Stimulated activated CD4-positive, alpha-beta T cell treated with anti-CD3 and anti-CD28 coated beads, Interleukin-1b, Interleukin-23, amount 100 ng/mL, for 4 hours (primary cell): ENCODE measurements at places on chromosomes 6 and 20.

DNA sequence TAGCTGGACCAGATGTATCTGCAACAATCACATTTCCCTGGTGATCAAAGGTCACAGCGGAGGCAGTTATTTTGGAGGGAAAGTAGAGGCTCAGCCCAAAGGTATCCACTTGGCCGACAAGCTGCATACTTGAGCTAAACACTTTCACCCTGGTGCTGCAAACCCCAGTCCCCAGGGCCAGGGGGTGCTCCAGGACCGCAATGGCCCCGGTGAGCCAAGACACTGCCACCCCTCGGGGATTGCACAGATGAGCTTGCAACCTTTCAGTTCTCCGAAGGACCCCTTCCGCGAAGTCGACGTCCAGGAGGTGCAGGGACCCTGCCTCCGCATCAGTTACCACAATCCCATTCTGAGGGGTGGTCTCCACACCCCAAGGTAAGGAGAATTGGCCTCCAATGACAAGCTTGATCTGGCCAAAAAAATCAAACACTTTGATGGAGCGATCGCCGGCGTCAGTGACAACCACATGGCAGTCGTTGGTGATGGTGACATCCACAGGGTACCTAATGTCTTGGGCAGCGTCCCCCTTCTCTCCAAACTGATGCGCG lies 823 bp downstream of the NHLRC1 start:
- DNase-seq, result no peak

DNA sequence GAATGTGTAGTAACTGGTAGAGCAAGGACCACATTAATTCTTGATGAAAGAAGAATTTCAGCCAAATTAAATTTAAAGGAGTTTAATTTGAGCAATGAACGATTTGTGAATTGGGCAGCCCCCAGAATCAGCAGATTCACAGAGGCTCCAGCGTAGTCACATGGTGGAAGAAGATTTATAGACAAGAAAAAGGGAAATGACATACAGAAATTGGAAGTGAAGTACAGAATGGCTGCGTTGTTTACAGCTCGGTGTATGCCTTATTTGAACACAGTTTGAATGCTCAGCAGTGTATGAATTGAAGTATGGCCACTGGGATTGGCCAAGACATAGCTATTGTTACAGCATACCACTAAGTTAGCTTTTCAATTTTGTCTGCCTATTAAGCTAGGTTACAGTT lies 173.6 kb upstream of the ARG1 start:
- no peak for DNase-seq

DNA sequence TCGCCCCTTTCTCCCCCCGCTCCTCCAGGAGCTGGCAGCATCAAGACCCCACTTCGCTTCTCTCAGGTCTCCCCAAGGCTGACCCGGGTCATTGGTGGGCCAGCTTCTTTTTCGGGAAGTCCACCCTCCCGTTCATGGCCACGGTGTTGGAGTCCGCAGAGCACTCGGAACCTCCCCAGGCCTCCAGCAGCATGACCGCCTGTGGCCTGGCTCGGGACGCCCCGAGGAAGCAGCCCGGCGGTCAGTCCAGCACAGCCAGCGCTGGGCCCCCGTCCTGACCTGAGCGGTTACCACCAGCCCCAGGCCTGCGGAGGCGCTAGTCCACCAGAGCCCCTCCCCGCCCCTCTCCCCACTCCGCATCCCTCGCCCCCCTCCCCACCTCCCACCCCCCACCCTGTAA lies 1.0 kb downstream of the PPDPF start:
- no peak for DNase-seq

GRCh38 chr20:51517839-51518238 lies 24.7 kb downstream of the NFATC2 start:
- no peak for DNase-seq

DNA sequence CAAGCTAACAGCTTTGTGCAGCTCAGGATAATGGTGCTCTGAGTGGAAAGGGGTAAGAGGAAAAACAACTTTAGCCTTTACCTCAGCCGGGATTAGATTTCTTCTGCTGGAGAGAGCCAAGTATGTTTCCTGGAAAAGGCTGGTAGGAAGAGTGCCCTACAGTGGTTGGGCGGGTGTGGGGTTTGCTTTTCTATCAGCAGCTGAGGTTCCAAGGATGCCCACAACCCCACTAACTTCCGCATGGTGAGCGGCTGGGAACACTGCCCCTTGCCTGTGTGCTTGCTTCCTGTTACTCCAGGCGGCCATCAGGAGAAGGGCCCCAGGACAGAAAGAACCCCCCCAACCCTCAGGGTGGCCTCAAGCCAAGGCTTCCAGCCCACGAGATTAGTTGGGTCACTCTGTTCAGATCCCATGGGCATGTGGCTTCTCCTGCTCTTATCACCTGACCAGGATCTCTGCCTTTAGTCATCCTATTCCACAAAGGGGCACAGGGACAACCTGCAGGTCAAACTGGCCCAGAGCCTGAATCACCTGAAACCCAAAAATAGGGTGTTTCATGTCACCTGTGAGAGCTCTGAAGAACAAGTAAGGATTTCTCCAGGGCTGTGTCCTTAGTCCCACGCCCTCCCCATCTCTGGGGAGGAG lies 10.5 kb downstream of the MRPS18A start:
- no peak for DNase-seq

- DNase-seq, result peak; percentile 7
These were observed 41.9 kb upstream of the PRSS16 start for GRCh38 chr6:27205375-27206278.
